ENCODE measurements at places on chromosomes 6 and 20.

GRCh38 chr6:53833155-53833554 lies 38.4 kb downstream of the LRRC1 start:
- no peak for DNase-seq

DNA sequence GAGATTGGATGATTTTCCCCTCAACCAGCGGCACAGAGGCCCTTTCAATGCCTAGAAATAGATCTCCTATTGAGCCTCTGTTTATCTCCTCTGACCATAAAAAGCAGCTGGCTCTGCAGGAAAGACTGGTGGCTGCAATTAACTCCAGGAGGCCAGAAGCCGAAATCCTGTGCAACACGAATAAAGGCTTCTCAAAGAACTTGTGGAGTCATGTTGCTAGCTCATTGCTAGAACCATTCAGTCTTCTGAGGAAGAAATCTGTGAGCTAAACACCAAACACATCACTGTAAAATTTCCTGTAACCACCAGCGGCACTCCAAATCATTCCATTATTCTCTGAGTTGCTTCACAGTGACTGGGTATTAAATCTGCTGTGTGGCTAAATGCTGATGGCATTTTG lies 49.1 kb upstream of the TPD52L1 start:
- DNase-seq: no peak

GRCh38 chr6:105357165-105357564 lies 45.7 kb downstream of the PREP start:
- no peak for DNase-seq

DNA sequence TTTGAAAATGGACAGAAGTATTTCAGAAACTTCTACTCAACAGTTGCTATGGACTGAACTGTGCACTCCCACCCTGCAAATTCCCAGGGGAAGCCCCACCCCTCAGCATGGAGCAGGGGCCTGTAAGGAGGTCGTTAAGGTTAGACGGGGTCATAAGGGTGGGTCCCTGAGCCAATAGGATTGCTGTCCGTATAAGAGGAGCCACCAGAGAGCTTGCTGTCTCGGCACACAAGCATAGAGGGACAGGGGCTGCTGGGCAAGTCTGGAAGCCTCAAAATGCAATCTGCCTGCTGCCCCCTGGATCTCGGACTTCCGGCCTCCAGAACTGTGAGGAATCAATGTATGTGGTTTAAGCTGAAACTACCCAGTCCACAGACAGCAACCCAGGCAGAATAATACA lies 37.4 kb upstream of the AFDN start:
- no peak for DNase-seq

DNA sequence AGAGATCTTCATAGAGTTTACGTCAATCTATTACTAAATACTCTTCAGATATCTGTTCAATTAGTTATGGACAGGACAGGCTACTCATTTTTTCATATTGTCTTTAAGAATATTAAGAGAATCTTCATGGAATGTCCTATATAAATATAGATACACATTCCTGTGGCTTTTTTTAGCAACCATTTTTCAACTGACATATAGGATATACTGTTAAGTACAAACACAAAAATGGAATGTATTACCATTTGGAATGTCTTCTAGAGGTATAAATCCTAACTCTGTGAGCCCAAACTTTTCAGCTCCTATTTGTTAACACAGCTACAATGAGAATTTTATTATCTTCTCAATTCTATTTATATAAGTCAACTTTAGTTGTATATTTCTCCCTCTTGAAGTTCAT lies 239.6 kb upstream of the DEFB112 start:
- no peak for DNase-seq

DNA sequence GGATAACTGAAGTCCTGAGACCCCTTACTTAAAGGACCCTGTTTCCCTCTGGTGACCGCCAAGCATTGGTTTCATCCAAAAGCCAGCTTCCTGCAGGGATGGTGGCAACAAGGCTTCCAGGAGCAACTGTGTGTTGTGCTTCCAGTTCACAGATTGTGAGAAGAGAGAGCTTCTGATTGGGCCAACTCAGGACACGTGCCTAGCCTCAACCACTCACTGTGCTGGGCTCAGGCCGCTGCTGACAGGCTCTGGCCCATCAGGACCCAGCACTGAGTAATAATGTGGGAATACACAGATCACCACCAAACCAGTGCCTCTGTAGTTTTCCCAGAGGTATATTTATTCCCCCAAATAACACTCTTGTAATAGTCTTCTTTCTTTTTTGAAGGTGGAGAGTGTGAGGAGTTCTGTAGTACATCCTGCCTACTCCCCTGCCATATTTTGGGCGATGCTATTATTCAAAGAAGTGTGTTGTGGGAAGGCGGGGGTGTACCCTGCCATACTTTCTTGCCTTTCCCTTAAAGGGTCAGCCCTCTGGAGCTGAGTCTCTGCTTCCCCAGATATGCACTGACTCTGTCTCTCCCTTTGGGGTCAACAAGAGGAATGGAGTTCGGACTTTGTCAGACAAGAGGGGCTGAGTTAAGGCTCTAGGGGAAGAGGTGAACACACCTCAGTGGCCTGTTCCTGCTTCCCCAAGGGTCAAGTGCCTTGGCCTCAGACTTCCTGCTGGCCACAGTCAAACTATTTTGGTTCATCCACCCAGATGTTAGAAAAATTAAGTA lies 23.2 kb downstream of the PPP1R16B start:
- DNase-seq: no peak

GRCh38 chr6:163226181-163226835 lies 188.2 kb upstream of the QKI start:
- no peak for DNase-seq

DNA sequence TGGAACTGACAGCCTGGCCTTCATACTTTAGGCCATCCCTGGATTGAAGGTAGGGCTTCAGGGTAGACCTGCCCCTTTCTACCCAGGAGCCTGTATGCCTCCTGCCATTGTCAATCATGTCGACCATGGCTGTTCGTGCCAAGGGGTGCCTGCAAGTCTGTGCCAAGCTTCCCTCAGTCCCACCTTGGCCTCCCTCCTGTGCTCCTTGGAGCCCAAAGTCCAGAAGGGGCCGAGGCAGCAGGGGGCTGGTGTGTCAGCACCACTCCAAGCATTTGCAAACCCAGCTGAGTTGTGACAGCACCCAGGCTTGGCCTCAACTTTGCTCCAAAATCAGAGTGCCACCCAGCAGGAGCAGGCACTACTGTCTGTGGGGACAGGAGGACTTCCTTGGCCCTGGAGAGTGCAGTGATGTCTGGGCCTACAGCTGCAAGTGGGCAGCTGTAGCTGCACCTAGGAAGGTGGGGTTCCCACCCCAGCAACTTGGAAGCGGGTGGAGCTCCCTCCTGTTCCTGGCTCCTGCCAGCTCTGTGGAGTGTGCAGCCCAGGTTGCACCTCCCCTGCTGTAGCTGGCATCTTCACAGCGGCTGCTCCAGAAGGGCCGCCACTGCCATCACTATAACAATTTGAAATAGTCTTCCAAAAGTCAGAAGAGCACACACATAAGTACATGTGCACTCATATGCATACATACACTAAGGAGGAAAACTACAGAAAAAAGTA lies 1719.3 kb downstream of the HACE1 start:
- DNase-seq: no peak

DNA sequence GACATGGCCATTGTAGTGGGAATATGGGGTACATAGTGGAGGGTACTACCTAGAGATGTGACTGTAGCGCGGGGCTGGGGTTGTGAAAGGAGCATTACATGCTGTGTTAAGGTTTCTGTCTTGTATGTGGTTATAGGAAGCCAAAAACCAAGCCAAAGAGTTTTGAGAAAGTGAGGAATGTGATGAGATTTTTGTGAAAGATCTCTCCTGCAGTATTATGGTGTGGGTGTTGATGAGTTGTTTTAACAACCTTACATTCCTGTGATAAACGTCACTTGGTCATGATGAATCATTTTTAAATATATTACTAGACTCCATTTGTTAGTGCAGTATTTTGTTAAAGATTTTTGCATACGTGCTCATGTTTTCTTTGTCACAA lies 48.9 kb downstream of the ZFAND3 start:
- DNase-seq: no peak

DNA sequence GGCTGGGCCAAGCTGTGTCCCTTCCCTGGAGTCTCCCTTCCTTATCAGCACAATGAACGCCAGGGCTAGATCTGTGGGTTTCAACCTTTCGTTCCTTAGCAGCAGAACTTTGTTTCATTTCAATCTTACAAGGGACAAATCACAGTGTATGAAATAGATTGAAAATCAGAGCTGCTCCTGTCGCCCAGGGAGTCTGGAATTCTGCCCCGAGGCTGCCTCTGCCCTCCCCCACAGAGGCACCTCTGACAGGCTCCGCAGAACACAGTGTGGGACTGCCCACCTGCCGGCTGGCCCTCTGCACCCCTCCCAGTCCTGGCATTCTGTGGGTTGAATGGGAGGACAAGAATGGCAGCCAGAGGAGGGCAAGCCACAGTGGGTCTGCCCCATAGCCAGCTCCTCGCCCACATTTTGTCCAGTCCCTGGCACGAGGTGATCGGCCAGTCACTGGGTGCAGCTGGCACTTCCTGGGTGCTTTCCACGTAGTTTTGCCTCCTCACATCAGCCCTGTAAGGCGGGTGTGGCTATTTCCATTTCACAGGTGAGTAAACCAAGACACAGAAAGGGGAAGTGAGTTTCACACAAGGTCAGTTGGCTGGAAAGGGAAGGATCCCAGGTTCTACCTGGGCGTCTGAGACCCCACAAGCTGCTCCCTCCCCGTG lies 26.1 kb downstream of the MANBAL start:
- DNase-seq: no peak

- DNase-seq: no peak
Observed at GRCh38 chr20:32396646-32397160, 38.6 kb downstream of the ASXL1 start.

DNA sequence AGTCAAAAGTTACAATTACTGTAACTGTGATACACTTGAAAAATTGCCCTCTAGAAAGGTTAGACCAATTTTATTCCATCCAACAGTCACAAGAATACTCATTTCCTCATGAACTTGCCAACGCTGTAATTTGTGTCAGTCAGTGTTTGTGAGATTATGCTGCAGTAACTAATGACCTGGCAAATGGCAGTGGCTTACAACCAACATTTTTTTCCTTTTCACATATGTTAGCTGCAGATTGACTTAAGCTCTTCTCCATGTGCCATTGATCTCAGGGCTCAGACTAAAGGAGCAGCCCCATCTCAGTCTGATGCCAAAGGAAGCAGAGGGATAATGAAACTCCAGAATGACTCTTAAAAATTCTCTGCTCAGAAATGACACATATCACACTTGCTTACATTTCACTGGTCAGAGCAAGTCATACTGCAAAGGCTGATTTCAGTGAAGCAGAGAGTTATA lies 92.3 kb upstream of the ELOVL5 start:
- DNase-seq: no peak

- DNase-seq: no peak
Observed at GRCh38 chr6:119322034-119322433, 27.5 kb downstream of the MAN1A1 start.

DNA sequence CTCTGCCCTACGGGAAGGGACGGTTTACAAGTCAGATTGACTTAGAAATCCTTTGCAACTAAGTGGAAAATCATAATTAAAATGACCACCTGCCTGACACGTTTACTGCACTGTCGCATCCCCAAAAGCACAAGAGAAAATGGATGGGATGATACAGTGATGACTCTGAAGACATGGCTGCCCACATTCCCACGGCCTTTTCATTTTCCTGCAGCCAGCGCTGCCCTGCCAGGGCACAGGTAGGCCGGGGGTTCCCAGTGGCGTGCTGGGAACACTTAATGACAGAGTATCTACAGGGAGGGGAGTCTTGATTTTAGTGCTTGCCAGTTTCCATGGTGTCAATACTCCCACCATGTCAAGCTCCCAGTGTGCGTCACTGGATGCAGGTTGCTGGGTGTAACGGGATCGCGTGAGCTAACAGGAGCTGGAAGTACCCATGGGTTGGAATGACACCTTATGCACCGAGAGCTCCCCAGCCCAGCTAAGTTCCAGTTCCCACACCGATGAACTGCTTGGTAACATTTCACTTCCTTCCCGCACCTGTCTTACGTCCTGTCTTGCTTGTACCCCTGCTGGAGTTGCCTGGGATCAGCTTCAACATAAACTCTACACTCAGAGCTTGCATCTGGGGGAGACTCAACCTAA lies 129.0 kb downstream of the ANKRD60 start:
- no peak for DNase-seq

DNA sequence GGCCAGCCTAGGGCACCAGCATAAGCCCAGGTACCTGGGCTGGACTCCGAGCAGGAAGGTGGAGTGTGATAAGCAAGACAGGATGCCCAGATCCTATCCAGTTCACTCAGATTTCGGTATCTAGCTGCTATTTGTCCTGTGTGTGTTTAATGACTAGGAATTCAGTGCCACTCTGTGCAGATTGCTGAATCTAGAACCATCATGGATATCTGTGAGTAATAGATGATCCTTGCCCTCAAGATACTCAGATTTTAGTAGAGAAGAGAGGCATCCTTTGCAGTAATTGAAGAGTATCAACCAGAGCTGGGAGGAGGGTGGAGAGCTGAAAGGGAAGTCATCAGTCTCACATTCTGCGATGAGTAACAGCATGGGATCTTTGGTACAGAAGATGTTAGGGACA lies 155.0 kb upstream of the ARID1B start:
- no peak for DNase-seq

GRCh38 chr6:169653691-169654090 lies 48.1 kb downstream of the WDR27 start:
- DNase-seq: no peak

GRCh38 chr20:11993886-11994461 lies 76.3 kb downstream of the BTBD3 start:
- DNase-seq: no peak

- no peak for DNase-seq
Observed at GRCh38 chr6:11911538-11911937, 100.6 kb upstream of the HIVEP1 start.

- DNase-seq: no peak
Observed at GRCh38 chr6:11631539-11631938, 94.0 kb downstream of the TMEM170B start.

GRCh38 chr6:35093118-35093445 lies 48.1 kb downstream of the TCP11 start:
- DNase-seq: no peak

DNA sequence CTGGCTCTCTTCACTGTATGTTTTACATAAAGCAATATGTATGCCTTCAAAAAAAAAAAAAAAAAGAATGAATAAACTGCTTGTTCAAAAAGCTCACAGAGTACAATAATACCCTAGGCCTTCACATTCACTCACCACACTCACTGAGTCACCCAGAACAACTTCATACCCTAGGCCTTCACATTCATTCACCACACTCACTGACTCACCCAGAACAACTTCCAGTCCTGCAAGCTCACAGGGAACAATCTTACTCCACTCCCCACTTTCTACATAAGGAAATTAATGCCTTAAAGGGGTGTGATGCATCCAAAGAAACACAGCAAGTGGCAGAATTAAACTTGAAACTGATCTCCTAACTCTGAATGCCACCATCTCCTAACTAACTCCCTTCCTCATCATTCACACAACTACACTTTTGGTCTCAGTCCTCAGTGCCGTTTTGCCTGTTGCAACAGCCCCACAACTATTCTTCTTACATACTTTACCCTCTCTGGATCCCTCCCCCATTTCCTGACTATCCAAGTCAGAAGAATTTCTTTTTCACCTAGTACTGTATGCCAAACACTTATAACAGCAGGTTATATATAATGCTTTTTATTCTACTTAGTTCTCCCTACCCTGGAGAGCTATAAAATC lies 34.2 kb downstream of the NHSL1 start:
- DNase-seq: no peak

- no peak for DNase-seq
Observed at GRCh38 chr20:55269913-55270312, 735.4 kb downstream of the CBLN4 start.

Measured in activated naive CD4-positive, alpha-beta T cell (primary cell).